ENCODE measurements at places on chromosomes 16 and 17.

DNA sequence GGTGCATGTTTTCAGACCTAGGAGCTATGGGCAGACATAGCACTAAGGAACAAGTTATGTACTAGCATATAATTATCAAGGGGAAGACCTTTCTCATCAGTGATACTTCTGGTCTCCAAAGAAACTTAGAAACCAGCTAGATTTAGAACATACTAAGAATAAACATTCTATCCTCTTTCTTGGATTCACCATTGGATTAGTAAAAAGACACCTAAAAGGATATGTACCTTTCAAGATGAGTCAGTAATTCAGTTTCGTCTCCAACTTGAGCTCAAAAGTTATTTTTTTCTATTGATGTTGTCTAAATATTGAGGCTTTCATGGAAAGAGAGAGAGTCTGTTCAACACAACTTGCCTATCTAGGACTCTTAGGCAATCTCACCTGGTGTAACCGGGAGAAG lies 13.2 kb downstream of the ZNF821 start:
- DNase-seq: no peak

DNA sequence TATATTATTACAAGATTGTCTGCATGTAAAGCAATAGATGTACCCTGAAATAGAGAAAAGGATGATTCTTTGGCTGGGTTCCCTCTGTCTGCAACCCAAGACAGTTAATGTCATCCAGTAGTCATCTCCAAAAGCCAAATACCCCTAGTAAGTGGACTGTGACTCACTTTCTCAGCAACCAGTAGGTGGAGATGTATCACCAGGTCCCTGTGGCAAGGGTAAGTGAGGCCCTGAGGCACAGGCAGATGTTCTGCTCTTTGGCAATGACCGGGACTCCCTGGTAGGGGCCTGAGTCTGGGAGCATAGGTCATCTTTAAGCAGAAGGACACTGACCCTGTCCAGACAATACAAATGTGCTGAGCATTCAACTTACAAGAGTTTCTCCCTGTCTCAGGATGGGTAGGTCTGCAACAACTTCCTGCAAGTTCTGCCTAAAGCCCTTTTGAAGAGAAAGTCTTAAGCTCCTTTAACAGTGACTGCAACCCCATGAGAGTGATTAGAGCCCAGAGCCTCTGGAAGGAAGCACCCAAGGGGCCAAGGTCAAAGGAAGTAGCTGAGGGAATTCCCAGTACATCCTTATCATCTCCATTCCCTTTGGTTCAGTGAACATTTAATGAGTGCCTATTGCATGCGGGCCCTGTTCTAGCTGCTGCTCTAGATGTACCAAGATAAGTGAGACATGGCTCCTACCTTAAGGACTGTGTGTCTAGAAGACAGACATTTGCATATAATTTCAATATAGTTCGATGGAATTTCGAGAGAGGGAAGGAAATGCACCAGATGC lies 31.9 kb downstream of the PMP22 start:
- DNase-seq: no peak

DNA sequence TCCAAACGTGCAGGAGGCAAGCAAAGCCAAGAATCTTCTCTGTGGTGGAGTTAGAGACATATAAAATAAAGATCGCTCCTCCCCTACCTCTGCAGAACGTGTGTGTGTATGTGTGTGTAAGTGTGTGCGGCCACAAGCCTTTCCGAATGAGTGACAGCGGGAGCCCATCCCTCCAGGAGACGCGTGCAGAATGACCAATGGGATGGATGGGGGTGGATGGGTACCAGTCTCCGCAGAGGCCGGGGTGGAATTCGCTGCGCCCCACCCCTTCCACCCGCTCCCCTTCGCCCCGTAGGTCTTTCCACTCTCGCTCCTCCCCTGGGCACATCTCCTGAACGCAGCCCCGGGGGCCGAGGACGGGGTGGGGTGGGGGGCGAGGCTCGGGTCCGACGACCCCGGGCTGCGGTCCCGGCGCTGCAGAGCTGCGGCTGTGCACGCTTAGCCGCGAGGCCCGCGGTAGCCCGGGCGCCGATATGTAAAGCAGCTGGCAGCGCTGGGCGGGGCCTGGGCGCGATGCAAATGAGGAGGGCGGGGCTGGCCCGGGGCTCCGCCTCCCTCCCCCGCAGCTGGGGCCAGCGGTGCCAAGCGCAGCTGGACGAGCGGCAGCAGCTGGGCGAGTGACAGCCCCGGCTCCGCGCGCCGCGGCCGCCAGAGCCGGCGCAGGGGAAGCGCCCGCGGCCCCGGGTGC lies at the start of gene PRKCB:
TSS of gene PRKCB (plus strand) at position 594 of the 688 bp plus-strand sequence.
- peak; percentile 87 for DNase-seq

- DNase-seq: no peak
Observed at GRCh38 chr17:42413464-42414040, 9.5 kb downstream of the CAVIN1 start.

DNA sequence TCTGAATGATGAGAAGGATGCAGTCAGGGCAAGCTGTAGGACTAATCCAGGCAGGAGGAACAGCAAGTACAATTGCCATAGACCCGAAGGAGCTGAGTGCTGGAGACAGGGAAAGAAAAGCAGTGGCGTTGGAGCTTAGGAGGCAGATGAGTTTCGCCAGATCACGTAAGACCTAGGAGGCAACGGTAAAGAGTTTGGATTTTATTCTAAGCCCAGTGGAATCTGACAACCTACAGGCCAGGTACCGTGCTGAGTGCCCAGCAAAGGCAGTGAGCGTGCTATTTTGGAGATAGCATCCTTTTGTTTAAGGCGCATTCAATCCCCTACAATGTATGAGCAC lies 1.2 kb downstream of the USP43 start:
- DNase-seq: no peak

- DNase-seq: no peak
Observed at GRCh38 chr16:17160285-17160853, 310.4 kb downstream of the XYLT1 start.

- DNase-seq: no peak
Observed at GRCh38 chr17:7249214-7249613, 2.3 kb downstream of the CTDNEP1 start.

- DNase-seq: no peak
Observed at GRCh38 chr16:694863-695354, 4.7 kb upstream of the WDR24 start.

DNA sequence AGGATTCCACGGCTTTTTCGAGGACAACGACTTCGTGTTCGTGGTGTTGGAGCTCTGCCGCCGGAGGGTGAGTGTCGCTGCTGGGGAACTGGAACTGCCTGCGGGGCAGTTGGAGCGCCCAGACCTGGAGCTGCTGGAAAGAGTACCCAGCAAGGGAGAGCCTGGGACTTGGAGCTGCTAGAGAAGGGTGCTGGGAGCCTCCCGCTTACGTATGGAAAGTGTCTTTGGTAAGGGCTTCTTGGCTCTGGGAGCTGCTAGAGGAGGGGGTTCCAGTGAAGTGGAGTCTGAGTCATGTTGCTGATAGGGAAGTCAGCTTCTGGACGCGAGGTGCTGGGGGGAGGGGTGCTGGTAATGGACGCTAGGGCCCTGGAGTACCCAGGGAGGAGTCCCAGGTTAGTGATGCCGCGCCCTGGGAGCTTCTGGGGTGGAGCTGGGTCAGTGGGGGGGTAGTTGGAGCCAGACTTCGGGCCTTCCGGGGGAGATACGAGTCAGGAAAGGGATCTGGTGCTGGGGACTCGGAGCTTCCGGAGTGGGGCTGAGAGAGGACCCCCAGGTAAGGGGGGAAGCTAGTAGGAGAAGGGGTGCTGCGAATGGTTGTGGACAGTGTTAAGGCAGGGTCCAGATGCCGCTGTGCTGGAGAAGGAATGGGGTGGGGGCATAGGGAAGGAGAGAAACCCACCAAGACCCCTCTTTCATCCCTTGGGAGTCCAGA lies 741 bp downstream of the PLK1 start:
- DNase-seq: no peak

DNA sequence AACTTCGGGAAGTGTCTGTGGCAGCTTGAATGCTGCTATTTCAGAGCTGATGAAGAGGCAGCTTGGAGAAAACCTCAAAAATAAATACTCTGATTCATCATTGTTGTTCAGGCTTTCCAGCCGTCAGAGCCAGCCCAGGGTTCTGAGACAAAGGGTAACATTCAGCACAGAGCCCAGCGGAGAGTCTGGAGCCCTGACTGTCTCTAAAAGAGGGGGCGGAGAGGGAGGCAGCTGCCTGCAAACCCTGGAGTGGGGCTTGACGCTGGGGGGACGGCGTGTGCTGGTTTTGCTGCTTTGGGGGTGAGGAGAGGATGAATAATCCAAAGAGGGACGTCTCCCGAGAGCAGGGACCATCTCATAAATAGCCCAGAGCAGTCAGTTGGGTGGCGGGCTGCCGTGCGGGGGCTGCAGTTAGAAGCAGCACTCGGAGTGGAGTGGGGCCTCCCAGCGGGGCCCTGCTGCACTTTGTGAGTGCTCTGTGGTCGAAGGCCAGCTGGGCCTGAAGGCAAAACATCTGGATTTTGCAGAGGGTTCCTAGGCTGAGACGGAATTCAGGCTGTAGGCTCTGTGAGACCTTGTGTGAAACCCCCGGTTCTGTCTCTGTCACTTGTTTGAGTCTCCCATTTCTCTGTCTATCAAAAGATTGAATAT lies 237.8 kb downstream of the PRKCA start:
- no peak for DNase-seq

DNA sequence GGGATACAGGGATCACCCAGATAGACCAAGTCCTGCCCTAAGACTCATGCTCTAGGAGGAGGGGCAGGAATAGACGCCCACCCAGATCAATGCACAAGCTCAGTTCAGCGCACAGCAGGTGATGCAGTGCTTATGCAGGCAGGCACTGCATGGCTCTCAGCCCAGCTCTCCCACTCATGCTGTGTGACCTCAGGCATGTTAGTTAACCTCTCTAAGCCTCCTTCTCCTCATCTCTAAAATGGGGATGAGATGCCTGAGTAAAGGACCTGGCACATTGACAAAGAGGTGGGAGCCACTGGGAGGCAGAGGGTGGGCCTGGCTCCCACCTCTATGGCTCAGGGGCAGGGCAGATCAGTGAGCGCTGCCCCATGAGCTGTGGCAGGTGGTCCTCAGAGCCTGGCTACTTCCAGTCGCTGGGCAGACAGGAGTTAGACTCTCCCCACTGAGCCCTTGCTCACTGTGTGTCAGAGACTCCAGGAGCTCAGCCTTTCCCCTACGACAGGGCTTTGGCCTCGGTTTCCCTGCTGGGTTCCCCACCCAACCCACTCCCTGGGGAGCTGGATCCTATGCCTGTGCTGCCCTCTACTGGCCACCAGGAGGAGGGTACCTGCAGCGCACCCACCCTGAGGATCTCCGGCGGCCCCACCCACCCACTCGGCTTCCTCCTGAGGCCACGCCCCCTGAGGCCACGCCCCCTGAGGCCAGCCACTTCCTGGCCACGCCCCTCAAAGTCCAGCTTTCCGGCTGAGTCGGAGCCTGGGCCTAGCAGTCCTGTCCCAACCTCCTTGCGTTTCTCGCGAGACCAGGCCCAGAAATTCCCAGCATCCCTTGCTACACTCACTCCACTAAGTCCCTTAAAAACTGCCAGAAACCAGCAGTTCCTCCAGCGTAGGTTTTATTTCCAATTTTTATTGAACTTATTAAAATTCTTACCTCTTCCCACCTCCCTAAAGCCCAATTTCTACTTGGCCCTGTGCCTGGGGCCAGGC lies 196.1 kb downstream of the GSG1L start:
- peak; percentile 18 for DNase-seq

DNA sequence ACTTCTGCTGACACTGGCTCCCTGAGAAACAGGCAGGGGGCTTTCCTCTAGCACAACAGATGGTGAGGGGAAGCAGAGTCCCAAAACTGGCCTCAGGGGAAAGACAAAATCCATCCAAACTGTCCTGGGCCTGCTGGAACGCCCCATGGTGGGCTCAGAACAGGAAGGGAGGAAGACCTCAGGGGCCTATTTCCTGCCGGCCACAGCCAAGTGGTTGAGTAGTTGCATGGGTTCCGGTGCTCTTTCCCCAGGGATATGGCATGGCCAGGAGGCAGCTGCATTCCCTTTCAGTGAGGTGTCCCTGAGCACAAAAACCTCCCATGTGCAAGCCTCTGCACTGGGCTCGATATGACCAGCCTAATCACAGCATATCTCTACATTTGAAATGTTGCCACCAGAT lies 303.0 kb upstream of the IRX5 start:
- no peak for DNase-seq

GRCh38 chr17:78986048-78986648 lies 6.4 kb upstream of the LGALS3BP start:
- DNase-seq: no peak

GRCh38 chr16:19515757-19516156 lies 6.1 kb downstream of the GDE1 start:
- DNase-seq: no peak

GRCh38 chr17:63523253-63523855 lies at the start of gene KCNH6:
Gene KCNH6, plus strand, starts transcription at chr17:63523358. Its CDS starts 56 bp downstream, at chr17:63523414.
- no peak for DNase-seq

DNA sequence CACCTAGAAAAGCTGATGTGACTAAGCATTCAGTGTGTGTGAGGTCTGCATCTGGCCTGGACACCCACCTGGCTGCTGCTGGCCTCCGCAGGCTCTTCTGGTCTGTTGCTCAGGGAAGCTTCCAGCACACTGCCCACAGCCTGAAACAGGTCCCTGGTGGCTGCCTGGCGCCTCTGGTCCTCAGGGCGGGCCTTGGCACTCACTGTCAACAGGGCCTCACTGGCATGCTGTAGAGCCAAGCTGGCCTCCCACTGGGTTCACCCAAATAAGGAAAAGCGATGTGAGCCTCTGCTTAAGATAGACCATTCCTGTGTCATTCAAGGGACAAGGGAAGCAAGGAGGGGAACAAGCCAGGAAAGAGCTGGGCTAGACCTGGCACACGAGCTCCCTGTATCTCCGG lies 70.6 kb upstream of the BCO1 start:
- no peak for DNase-seq

DNA sequence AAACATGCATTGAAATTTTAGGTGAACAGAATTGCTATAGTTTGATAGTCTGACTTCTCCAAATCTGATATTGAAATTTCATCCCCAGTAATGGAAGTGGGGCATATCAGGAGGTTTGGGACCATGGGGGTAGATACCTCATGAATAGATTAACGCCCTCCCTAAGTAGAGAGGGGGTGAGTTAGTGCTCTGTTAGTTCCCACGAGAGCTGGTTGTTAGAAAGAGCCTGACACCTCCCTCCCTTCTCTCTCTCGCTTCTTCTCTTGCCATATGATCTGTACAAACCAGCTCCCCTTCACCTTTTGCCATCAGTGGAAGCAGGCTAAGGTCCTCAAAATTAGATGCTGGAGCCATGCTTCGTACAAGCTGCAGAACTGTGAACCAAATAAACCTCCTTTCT lies 78.8 kb downstream of the BRIP1 start:
- no peak for DNase-seq

DNA sequence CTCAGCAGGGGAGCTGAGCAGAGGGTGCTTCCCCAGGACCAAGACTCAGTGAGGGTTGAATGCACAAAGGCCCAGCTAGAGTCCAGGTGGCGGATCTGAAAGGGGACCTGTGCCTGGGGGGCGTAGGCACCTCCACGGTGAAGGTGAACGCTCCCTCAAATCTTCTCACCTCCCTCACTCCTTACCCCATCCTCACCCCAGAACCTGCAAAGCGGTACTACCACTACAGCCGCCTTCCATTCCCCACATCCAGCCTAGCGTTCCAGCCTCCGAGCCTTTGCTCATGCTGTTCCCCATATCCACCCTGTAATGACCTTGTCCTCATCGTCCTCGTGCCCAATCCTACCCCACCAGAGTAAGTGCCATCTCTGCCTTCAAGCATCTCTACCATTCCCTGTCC lies 30.6 kb downstream of the TRPV3 start:
- no peak for DNase-seq

All from stimulated activated CD8-positive, alpha-beta memory T cell treated with anti-CD3 and anti-CD28 coated beads, Interleukin-7, amount 100 ng/mL, for 4 hours (primary cell).